ENCODE measurements at places on chromosomes 1 and 21.

DNA sequence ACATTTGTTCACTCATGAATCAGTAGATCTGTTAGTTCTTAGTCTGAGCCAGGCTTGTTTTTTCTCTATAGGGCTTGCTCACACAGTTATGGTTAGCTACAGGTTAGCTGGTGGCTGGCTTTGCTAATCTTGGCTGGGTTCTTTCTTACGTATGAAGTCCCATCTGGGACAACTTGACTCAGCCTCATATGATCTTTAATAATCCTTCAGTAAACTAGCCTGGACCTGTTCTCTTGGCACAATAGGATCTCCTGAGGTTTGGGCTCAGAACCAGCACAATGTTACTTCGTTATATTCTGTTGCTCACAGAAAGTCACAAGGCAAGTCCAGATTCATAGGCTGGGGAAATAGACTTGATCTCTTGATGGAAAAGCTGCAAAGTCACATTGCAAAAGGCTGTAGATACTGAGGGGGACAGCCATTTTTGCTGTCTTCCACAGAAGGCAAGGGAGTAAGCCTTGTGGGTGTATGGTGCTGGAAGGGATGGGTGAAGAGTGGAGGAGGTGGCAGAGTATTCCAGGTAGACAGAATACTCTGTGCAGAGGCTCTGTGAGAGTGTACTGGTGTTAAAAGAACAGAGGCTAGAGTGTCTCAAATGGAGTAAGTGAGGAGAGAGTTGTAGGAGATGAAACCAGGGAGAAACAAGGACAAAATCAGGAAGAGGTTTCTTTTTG is 24.4 kb downstream of the EFCAB7 start:
- no peak for DNase-seq

- DNase-seq: no peak
Measured at GRCh38 chr1:93313026-93313425, 32.7 kb upstream of the DR1 start.

- DNase-seq: no peak
Measured at GRCh38 chr1:29420202-29420601, 183.9 kb downstream of the PTPRU start.

- no peak for DNase-seq
Measured at GRCh38 chr1:93963585-93963984, 54.4 kb upstream of the GCLM start.

DNA sequence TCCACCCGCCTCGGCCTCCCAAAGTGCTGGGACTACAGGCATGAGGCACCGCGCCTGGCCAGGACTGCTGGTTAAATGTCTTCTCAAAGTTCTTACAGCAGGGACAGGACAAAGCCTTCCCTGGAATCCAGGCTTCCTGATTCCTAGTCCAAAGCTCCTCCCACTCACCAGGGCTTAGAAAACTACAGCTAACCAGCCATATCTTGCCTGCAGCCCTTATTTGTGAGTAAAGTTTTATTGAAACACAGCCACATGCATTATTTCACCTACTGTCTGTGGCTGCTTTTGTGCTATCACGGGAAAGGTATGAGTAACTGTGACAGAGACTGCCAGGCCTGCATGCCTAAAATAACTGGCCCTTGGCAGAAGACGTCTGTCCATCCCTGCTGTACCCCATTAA is 24.4 kb downstream of the TMCO4 start:
- no peak for DNase-seq

- no peak for DNase-seq
Measured at GRCh38 chr1:231460614-231461013, 38.5 kb upstream of the EGLN1 start.

DNA sequence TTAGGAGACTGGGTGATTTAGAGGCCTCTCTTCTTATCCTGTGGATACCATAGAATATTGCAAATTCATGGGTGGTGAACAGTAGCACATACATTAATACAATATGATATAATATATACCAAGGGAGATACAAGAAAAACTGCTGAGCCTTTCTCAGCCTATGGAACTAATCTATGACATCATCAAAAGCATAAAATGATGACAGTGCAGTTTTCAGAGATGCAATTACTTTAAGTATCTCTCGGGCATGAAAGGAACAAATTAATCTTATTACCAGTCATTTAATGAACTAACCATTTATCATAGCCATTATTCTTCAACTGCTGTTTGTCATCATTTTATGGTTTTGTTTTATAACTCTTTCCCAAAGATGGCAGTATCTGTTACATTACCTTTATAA is 3.5 kb downstream of the CHODL start:
- DNase-seq: no peak

GRCh38 chr1:167106119-167106461 is 12.2 kb downstream of the STYXL2 start:
- no peak for DNase-seq

DNA sequence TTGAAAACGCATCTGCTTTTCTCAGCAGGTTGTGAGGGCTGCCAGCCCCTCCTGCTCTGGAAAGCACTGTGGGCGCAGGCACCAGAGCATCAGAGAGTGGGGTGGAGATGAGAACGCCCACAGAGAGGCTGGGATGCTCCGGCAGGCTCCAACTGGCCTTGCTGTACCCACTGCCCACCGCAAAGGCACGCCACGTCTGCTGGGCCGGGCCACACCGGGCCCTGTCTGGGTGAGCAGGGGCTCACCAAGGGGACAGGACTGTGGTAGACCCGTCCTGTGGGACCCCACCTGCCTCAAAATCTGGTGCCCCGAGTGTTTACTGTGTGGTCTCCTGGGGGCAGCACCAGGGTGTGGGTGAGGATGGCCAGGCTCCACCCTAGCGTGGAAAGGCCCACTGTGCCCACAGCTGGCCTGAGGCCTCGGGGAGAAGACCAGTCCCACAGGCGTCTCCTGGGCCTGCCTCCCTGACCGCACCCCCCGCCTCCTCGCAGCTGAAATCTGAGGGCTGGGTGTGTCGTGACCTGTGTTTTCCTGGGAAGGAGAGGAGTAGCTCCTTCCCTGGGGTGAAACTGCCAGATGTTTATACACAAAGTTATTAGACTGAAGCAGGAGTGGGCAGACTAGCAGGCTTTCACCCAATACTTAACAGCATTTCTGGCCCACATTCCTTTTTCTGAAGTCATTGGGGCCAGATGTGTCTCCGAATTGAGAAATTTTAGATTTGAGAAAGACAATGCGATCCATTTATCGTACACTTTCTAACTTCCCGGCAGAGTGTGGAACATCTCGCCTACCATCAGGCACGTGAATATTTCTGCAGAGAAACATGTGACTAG is 53.8 kb downstream of the STUM start:
- no peak for DNase-seq

DNA sequence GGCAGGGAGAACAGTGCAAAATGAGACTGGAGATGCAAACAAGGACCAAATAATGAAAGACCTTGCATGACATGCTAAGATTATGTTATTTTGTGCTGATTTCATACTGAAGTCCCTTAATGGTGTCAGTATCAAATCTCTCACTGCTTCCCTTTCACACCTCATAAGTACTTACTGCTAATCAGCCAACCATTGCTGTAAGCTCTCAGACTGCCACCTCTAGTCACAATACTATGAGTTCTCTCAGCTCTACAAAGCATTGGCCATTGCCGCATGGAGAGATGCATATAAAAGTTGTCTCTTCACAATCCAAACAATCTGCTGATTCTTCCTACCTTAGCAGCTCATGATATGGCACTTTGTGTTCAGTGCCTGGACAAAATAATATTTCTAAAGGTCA is 375.4 kb downstream of the LTN1 start:
- no peak for DNase-seq

- no peak for DNase-seq
Measured at GRCh38 chr1:103941086-103941485, 191.4 kb downstream of the AMY1C start.

DNA sequence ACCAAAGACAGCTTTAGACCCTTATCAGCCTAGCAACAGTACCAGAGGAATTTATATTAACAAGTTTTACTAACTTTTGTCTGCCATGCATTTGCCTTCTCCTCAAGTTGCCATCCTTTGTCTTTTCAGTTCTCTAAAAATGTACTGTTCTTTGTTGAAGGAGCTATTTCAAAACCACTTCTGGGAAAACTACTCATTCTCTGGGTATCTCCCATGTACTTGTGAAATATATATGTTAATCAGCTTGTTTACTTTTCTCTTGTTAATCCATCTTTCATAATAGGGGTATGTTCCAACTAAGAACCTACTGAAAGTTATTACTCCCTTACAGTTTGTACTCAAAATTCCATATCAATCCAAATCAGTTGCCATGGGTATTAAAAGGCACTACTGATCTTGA is 16.3 kb downstream of the DPYD start:
- no peak for DNase-seq

GRCh38 chr1:226754793-226755533 is 15.9 kb upstream of the ITPKB start:
- no peak for DNase-seq

GRCh38 chr1:18640228-18641004 is 9.8 kb downstream of the PAX7 start:
- DNase-seq: no peak

DNA sequence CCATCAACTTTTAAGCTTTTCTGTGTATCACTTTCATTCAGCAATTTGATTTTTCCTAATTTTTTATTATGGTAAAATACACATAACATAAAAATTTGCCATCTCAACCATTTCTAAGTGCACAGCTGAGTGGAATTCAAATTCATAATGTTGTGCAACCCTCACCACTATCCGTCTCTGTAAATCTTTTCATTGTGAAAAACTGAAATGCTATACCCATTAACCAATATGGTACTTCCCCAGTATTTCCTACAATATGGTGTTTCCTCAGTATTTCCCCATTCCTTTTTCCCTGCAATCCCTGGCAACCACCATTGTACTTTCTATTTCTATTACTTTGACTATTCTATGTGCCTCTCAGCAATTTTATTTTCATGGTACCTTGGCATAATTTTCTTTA is 6.8 kb downstream of the STPG1 start:
- DNase-seq: no peak

GRCh38 chr1:160859166-160859565 is 3.5 kb downstream of the CD244 start:
- DNase-seq: no peak

DNA sequence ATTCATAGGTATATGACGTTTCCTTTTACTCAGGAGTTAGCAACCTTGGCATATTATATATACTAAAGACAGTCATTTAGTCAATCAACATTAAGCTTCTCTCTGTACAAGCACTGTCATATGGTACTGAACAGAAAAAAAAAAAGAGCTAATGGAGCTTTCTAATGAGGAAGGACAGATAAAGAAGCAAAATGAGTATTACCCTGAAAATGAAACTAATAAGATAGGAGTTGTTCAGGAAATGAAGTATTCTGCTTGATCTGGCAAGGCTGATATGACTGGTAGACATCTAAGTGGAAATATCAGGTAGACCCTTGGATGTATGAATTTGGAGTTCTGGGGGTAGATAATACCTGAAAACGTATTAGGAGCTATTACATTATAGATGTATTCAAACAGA is 4.3 kb upstream of the IKBKE start:
- DNase-seq: no peak

DNA sequence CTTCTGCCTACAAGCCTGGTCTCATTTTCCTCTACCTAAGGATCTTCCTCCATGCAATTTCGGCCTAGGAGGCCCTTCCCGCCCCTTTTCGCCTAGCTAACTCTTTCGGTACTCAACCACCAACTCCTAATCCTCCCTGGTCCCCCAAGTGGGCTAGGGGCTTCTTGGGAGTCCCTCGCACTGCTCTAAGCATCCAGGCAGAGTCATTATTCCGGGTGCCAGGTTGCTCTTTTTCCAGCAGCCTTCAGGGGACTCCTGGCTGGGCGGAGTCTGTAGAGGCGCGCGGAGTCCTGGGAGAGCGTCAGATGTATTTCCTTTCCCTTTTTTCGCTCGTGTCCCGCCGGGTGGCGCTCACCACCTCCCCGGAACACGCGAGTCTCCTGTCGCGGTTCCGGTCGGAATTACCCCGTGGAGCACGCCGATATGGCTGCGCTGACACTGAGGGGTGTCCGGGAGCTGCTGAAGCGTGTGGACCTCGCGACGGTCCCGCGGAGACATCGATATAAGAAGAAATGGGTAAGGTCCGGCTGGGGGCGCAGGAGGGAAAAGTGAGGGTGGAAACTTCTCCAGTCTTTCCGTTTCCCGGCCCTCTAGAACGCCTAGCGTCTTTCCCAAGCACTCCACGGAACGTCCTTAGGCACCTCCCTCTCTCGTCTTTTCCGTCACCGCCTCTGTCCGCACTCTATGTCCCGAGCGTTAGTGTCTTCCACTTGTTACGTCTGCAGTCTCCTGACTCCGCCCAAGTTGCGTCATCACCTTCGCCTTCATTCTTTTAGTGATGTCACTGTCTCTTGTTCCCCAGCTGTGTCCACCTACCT is at the start of gene NSUN4:
TSS of gene NSUN4 (plus strand) at position 404 of the 818 bp plus-strand sequence. CDS start at position 424, 20 bp downstream.
- peak; percentile 48 for DNase-seq
